ENCODE measurements at places on chromosomes 1 and 21.
A peak's percentile ranks its signal among the peaks of the same experiment; 100 is the strongest.

- DNase-seq, result no peak
Observed at GRCh38 chr1:219359126-219359525, 185.4 kb downstream of the LYPLAL1 start.

DNA sequence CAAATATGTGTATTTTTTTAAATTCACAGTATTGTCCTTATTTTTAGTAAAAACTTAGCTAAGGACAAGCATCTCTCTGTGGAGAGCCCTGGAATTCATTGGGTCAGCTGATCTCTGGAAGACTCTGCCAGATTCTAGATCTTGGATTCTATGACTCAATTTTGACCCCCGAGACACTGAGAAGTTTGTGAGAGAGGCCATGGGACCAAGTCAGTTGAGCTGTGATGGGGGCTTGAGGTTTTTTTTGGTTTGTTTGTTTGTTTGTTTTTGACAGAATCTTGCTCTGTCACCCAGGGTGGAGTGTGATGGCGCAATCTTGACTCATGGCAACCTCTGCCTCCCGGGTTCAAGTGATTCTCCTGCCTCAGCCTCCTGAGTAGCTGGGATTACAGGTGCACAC is 13.5 kb downstream of the SHISA4 start:
- no peak for DNase-seq

DNA sequence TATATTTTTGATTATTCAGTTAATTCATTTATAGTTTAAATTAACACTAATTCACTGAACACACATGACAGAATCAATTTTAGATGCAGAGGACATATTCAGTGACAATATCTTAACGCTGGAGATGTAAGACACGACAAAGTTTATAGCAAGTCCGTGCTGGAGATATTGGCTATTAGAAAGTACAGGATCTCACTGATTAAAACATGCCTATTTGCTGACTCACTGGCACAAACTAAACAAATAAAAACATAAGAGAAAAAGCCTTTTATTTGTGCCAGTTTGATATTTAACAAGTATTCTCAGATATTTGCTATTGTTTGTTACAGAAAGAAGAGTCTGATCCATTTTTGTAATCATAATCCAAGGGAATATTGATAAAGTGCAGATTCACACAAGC is 1122.9 kb upstream of the B3GALT2 start:
- no peak for DNase-seq

DNA sequence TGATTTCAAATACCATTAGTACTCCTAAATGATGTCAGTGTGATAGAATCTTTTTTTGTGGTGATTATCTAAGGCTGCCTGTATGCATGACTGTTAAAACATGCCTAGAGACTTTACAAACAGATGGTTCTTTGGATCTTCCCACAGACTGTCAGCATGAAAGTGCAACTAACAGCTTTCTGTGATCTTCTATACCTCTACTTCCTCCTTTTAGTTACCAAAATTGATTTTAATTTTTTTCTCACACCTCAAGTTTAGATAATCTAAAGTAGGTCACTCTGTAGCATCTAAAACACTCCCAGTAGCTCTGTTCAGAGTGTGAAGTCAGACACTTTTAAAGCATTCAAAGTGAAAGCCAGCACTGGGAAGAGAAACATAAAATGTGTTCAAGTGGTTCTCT is 534.5 kb downstream of the PTPRC start:
- DNase-seq, result no peak

- no peak for DNase-seq
Observed at GRCh38 chr1:53478502-53478818, 19.3 kb downstream of the DMRTB1 start.

DNA sequence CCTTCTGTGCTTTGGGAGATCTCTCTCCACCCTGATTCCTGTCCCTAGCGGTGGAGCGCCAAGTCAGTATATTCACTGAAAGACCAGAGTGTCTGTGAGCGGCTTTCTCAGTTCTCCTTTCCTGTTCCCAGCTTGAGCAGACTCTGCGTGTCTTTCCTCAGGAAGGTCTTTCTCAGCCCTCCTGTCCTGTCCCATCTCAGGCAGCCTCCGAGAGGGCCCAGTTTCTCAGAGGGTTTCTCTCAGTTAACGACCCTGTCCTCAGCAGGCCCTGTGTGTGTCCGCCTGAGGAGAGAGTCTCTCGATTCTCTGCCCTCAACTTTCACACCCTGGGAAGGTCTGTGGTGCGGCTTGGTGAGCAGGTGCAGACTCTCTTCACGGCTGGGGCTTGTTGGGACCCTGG is 34.0 kb upstream of the CHIT1 start:
- DNase-seq, result no peak

GRCh38 chr1:48693674-48694320 is 82.9 kb downstream of the BEND5 start:
- peak; percentile 30 for DNase-seq

- DNase-seq, result no peak
Observed at GRCh38 chr1:91553177-91553591, 52.5 kb downstream of the CDC7 start.

GRCh38 chr1:212532469-212533147 is 76.0 kb upstream of the ATF3 start:
- no peak for DNase-seq

DNA sequence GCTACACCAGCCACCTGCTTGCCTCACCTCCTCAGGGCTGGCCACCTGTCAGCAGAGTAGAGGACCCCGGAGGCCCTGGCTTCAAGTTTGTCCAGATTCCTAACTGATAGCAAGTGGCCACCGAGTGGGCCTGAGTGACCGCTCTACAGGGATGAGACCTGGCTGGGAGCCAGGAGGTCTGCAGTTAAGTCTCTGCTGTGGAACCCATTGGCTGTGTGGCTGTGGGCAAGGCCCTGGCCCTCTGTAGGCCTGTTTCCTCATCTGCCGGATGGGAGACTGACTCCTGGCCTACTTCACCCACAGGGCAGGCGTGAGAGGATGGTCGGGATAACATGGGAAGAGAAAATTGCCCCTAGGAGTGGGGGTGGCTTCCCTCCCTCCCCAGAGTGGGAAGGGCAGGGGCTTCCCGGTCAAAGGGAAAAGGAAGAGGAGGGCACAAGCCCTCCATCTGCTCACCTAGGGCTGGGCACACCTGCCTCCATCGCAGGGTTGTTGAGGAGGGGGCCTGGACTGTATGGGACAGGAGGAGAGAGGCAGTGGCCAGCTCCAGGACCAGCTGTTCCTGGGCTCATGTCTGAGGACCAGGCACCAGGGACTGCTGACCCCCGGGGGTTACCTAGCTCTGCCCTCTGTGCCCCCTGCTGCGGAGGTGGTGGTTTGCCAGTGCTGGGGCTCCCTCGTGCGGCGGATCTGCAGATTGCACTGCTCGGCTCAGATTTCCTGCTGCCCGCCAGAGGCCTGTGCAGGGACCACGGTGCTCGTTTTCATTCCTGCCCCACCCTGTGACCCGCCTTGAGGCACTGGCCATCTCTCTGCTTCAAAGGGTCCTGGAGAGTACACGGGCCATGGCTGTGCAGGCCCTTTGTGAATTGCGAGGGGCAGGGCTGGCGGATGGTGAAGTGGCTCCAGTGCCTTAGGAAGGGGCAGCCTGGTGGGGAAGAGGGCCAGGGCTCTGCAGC is 9.1 kb upstream of the MTFR1L start:
- no peak for DNase-seq

DNA sequence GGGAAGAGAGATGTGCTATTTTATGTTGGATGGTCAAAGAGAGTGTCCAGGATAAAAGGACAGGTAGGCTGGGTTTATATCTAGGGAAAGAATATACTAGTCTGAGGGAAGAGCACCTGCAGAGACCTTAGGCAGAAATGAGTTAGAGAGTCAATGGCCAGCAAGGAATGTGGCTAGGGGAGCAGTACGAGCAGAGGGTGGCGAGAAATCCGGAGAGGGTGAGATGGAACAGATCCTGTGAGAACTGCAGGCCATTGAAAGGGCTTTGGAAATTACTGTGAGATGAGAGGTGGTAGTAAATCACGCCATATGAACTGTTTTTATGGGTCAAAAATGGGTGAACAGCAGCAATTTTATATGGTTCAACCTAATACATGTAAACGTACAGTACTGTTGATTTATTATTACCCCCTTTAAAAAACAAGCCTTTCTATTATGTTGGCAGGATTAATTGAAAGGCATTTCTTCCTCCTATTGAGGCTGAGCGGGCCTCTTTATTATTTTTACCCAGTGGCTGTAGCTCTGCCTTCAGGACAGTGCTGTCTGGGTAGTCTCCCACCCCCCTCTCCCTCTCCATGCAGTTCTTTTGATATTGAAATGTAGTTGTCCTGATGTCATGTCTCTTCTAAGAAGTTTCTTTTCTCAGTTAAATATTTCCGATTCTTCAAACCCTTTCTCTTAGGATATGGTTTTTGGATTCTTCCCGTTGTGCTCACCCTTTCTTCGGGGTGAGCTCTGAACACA is 75.2 kb upstream of the CD1D start:
- no peak for DNase-seq

DNA sequence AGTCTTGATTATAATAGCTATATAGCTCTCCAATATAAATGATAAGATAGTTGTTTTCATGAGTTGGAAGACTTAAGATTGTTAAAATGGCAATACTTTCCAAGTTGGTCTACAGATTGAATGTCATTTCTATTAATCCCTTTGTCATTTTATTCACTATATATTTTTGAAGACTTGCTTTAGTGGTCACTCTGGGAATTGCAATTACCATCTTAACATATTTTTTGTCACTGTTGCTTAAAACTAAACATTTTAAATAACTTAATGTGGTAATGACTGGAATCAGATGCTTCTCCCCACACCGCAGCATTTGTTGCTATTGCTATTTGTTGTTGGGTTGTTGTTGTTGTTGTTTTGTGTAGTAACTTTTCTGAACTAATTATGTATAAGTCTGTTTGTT is 1592.9 kb downstream of the MRPL39 start:
- no peak for DNase-seq

- no peak for DNase-seq
Observed at GRCh38 chr1:88021529-88021928, 662.5 kb upstream of the PKN2 start.

- DNase-seq, result no peak
Observed at GRCh38 chr1:183761871-183762270, 43.0 kb upstream of the RGL1 start.

DNA sequence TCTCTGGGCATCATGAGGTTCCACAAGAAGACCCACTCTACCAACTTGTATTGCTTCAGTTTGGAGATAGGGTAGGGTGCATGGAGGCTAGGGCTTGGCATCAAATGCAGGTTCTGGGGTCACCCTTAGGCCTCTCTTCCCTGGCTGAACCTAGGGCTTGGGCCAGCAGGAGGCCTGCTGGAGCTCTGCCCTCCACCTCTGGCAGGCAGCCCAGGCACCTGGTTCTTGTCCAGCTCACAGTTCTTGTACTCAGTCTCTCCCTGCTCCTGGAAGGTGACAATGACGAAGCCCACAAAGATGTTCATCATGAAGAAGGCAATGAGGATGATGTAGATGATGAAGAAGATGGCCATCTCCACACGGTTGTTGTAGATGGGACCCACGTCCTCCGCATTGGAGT is 37.5 kb upstream of the KIF21B start:
- DNase-seq, result no peak

DNA sequence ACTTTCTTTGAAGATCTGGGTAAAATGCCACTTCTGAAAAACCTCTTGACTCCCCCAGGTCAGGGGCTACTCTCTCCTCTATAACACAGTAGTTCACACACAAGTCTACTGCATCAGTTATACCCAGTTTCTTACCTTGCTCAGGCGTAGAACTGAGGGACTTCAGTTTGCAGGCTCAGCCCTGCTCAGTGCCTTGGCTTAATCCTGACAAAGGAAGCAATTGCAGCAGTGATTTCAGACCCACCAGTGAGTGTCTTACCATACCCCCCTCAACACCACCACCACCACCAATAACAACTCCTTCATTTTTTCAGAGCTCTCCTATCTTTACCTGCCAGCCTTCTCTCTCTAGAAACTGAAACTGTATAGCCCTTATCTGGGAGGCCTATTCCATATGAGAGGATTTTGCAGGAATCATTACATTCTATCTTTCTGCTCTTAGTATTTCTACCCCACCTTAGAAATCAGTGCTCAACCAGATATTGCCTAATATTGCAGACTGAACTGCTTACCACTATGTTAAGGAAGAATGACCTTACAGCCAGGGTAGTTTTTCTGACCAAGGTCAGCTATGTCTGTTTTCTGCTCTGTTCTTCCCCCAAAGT is 105.5 kb upstream of the S1PR1 start:
- no peak for DNase-seq

All from H4 (cell line).